ENCODE measurements at places on chromosomes 11 and 22. TPM values are rescaled to one million over a fixed set of nuclear protein-coding genes. Genes with fewer than 3 reads are reported as not detected.
A peak's percentile ranks its signal among the peaks of the same experiment; 100 is the strongest.

GRCh38 chr22:21014726-21015465 is at the start of gene P2RX6:
P2RX6 (plus strand) TSS chr22:21015165; CDS start chr22:21015175, 10 bp downstream.
- DNase-seq: no peak

LMO2 gene
- 16.1 TPM for total RNA-seq

KDELR3 gene
- 1.5 TPM for total RNA-seq

KCNJ11 gene
- total RNA-seq: 10.9 TPM

DNA sequence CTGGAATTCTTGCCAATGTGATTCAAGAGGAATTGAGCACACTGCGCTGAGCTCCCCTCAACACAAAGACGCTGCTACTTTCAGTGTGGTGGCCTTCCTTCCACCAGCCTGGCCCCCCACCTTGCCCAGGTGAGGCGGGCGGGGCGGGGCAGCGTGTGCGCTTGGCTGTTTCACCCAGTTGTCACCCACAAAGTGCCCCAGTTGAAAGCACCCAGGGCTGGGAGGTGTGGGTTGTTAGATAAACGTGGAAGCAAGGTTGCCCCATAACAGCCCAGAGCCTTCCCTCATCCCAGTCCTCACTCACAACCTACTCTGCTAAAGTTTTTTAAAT is 43.1 kb downstream of the CACNG2 start:
- DNase-seq: no peak

GRCh38 chr11:16611401-16611921 is 127.0 kb upstream of the C11orf58 start:
- DNase-seq: no peak

MUC5B gene
- total RNA-seq: 0.18 TPM

OR2AG1 gene
- not detected for total RNA-seq

DNA sequence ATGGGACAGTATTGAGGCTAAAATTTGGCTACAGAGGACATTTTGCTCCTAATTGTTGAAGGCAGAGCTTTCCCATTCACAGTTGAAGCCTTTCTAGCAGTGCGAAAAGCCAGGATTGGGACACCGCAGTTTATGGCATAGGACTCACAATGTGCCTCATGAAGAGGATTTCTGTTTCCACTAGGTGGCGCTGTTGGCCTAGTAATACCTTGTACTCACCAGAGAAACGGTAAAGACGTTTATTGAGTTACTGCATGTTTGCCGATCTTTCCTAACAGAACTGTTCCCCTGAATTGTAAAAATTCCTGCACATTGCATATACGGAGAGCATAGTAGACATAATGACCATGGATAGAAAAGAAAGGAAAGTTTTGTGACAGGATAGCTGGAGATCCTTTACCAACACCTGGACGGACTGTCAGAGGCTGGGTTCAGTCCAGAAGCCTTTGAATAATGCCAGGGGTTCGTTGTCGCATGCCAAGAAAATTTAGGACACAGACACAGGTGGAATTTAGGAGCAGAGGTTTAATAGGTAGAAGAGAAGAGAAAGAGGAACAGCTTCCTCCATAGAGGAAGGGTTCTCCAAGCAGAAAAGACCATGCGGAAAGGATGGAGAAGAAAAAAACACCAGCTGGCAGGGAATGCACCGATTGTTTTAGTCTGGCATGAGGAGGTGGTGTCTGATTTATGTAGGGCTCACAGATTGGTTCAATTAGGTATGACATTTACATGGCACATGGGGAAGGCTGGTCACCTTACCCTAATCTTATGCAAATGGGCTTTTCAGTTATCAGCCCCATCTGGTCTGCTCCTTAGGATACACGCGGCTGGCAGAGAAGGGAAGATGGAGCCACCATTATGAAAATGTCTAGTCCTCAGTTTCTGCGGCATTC is 10.8 kb upstream of the OR51D1 start:
- peak; percentile 37 for DNase-seq

GRCh38 chr11:16242806-16243205 is 113.5 kb downstream of the SOX6 start:
- no peak for DNase-seq

VSIG10L2 gene
- total RNA-seq: not detected

UNC93B1 gene
- total RNA-seq: 4.3 TPM

- no peak for DNase-seq
Observed at GRCh38 chr11:119979701-119980100, 158.2 kb downstream of the TRIM29 start.

- no peak for DNase-seq
Observed at GRCh38 chr11:8756201-8756600, 73.6 kb downstream of the RPL27A start.

ENTHD1 gene
- not detected for total RNA-seq

DNA sequence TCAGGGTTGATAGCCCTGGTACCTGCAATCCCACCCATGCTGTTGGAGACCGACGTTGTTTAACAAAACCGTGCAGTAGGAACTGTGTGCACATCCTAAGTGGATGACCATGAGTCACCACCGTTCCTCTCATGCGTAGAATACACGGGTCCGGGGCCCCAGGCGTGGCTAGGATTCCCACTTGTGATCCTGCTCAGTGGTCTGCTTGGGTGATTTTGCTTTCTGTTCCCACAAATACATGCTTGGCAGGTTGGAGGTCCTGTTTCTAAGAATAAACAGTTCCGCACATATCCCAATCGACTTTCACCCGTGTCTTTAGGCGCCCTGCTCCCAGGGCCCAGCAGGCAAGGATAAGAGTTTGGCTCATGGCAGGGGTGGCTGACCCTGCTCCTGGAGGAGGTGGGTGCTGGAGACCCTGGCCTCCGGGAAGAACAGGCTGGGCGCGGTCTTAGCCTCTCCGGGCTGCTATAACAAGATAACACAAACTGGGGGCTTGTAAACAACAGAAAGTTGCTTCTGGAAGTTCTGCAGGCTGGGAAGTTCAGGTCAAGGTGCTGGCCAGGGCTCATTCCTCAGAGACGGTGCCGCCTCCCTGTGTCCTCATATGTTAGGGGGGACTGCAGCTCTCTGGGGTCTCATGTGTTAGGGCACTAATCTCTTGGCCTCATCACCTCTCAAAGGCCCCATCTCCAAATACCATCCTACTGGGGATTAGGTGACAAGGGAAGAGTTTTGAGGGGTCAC is 1028.3 kb downstream of the BRD1 start:
- DNase-seq: no peak

ANKK1 gene
- total RNA-seq: not detected

- no peak for DNase-seq
Observed at GRCh38 chr11:8805296-8805695, 105.7 kb upstream of the AKIP1 start.

CARNS1 gene
- total RNA-seq: 0.18 TPM

BSCL2 gene
- 82.4 TPM for total RNA-seq

- DNase-seq: peak; percentile 55
Observed at GRCh38 chr22:38187413-38188212, 6.0 kb upstream of the PLA2G6 start.

NOX4 gene
- 5.3 TPM for total RNA-seq

DNA sequence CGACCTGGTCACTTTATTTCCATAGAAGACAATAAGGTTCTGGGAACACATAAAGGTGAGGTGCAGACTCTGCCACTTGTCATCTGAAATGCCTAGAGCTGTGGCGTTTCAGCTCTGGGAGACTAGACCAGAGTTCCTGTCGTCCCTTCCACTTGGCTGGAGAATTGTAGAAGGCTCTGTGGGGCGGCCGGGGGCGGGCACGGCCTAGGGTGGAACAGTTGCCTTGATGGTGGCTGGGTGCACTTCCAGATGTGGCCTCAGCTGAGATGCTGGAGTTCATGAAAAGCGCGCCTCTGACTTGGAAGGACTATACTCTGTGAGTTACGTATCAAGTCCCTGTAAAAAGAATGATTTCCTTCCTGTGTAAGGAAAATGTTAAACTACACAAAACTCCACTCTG is 16.8 kb downstream of the TRMU start:
- DNase-seq: no peak

APOBEC3H gene
- not detected for total RNA-seq

AGBL2 gene
- total RNA-seq: 3.6 TPM

RBMXL2 gene
- total RNA-seq: 0.64 TPM

- DNase-seq: no peak
Observed at GRCh38 chr11:112972399-112973145, 11.4 kb downstream of the NCAM1 start.

DNA sequence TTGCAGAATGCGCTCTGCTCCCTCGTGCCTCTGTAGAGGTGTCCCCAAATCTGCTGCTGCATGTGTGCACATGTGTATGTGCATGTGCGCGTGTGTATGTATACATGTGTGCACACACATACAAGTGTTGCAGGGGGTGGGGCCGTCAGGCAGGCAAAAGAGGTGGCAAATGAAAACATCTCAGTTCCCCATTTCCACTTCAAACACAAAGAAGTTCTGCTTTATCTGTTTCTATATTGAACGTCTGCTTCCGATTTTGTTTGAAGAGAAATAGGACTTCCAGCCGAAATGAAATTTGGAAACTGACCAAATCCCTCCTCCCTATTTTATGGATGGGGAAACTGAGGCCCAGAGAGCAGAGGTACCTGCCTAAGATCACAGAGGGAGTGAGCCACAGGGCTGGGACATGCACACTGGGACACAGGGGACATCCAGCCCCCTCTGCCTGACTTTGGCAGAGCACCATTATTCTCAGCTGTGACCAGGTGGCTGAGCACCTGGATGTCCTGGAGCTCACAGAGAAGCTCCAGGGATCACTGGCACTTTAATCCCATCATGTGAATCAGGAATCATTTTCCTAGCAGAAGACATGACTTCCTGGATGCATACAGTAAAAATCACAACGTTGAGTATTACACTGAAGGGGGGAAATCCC is 41.2 kb upstream of the ALX4 start:
- peak; percentile 13 for DNase-seq

DNA sequence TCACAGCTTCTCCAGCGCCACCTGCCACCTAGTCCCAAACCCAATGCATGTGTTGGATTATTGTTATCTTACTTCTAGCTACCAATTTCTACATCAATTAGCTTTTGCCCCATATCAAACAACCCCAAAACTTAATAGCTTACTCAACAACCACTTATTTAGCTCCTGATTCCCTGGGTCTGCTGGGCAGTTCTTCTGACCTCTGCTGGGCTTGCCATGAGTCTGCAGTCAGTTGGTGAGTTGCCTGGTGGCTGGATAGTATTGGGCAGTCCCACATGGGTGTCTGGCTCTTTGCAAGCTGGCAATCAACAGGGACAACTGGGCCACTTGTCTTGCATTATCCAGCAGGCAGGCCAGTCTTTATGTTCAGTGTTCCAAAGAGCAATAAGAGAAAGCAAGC is 13.6 kb upstream of the MS4A15 start:
- DNase-seq: no peak

- peak; percentile 28 for DNase-seq
Observed at GRCh38 chr11:68146704-68147474, 25.7 kb upstream of the CHKA start.

DNA sequence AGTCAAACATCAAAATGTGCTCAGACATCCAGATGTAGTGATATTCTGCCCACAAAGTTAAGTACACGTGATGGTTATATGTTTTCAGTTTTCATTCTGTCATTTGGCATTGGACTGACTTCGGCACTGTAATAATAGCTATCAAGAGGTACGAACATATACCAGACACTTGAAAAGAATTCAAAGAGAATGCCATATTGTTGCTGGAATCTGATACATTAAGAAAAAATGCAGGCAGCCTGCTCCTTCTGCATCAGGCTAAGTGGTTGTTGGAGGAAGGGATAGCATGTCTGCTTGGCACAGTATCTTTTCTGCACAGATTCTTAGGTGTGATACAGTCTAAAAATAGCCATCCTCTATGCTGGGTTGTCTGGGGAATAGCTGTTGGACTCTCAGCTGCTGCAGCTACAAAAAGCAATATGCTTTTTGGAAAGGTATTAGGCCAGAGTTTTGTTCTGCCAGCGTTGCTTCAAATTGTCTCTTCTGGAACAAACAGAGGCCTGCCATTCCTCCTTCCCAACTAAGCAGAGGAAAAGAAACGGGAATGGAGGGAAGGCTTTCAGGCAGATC is 892.6 kb downstream of the TBC1D22A start:
- DNase-seq: peak; percentile 22

- no peak for DNase-seq
Observed at GRCh38 chr11:79013509-79013908, 427.3 kb downstream of the TENM4 start.

- DNase-seq: no peak
Observed at GRCh38 chr11:87555101-87555500, 517.4 kb downstream of the TMEM135 start.

All from cerebellum (tissue), 4 donors.